ENCODE measurements at places on chromosomes 2 and 18. TPM values are rescaled to one million over a fixed set of nuclear protein-coding genes. Genes with fewer than 3 reads are reported as not detected.

SERPINB11 gene
- total RNA-seq = not detected

SH3RF3 gene
- 0.78 TPM for total RNA-seq

ASB18 gene
- total RNA-seq = not detected

TDRD15 gene
- not detected for total RNA-seq

ARHGAP25 gene
- 3.4 TPM for total RNA-seq

AQP12A gene
- total RNA-seq = not detected

UGT1A3 gene
- not detected for total RNA-seq

CHN1 gene
- 26.1 TPM for total RNA-seq

PDIA6 gene
- 331 TPM for total RNA-seq

SLC25A52 gene
- total RNA-seq = not detected

FHOD3 gene
- total RNA-seq = 4.8 TPM

TXNDC2 gene
- 0.09 TPM for total RNA-seq

LRRC30 gene
- total RNA-seq = not detected

RPRM gene
- 28.1 TPM for total RNA-seq

C18orf63 gene
- total RNA-seq = not detected

ADGRF3 gene
- 0.48 TPM for total RNA-seq

SCYGR4 gene
- not detected for total RNA-seq

PAX3 gene
- not detected for total RNA-seq

TXNL1 gene
- 72.8 TPM for total RNA-seq

SLC5A7 gene
- not detected for total RNA-seq

C1QL2 gene
- total RNA-seq = 0.55 TPM

LBX2 gene
- total RNA-seq = 1.8 TPM

KYNU gene
- 0.18 TPM for total RNA-seq

C2orf80 gene
- 0.39 TPM for total RNA-seq

SNORC gene
- total RNA-seq = 3.4 TPM

LOXHD1 gene
- 0.35 TPM for total RNA-seq

FKBP1B gene
- total RNA-seq = 58.6 TPM

DNAJC5G gene
- total RNA-seq = 0.18 TPM

ANKRD62 gene
- total RNA-seq = not detected

FKBP7 gene
- 3.2 TPM for total RNA-seq

HAAO gene
- 8.4 TPM for total RNA-seq

ERMN gene
- total RNA-seq = 0.59 TPM

TXNL4A gene
- 148 TPM for total RNA-seq

TEKT4 gene
- total RNA-seq = not detected

SPEG gene
- 57.8 TPM for total RNA-seq

BCL11A gene
- 45.0 TPM for total RNA-seq

CFAP210 gene
- 0.60 TPM for total RNA-seq

CD207 gene
- total RNA-seq = not detected

ASPRV1 gene
- 1.1 TPM for total RNA-seq

OSR1 gene
- total RNA-seq = 0.55 TPM
